NCI-H1105 treated with DMSO at 0.1 percent for 48 hours (cell line): ENCODE measurements at places on chromosomes 12 and 14.

- no peak for DNase-seq
These were observed 48.8 kb upstream of the SLC38A4 start for GRCh38 chr12:46874642-46875041.

- no peak for DNase-seq
These were observed 668.9 kb downstream of the AACS start for GRCh38 chr12:125734137-125734536.

DNA sequence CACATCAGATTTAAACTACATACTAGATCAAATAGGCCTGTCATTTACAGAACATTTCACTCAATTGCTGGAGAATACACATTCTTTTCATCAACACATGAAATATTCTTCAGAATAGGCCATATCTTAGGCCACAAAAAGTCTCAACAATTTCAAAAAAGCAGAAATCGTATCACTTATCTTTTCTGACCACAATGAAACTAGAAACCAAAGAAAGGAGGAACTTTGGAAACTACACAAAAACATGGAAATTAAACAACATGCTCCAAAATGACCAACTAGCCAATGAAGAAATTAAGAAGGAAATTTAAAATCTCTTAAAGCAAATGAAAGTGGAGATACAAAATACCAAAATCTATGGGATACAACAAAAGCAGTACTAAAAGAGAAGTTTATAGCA, 35.1 kb downstream of the PARP11 start:
- no peak for DNase-seq

- no peak for DNase-seq
These were observed 155.1 kb upstream of the PRICKLE1 start for GRCh38 chr12:42744539-42745182.

DNA sequence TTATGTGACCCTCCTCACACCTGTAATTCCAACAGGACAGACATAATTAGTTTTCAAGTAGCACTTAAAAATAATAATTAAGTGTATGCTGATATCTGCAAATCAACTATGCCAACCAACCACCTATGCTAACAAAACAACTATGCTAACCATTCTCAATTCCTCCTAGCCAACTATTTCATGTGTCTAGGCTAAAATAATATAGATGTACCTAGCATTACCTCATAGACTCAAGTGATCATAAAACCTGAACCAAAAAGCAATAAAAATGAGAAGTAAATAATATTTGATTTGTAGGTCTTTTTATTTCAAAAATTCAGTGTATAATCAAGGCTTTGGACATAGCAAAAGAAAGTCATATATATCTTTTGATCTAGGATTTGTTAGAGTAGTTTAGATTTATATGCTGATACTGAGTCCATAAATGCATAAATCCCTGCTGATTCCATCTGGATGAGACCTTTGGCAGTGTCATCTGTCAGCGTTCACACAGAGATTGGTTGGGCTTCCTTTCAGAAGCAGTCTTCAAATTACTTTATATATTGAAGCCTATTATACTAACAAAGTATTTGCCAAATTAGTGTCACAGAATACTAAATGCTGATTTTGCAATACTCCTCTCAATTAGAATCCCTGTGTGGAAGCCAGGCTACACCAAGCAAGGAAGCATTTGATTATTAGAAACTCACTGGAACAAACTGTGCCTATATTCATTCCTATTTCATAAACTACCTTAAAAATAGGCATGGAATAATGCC, 101.4 kb upstream of the PPM1H start:
- peak; percentile 6 for DNase-seq

DNA sequence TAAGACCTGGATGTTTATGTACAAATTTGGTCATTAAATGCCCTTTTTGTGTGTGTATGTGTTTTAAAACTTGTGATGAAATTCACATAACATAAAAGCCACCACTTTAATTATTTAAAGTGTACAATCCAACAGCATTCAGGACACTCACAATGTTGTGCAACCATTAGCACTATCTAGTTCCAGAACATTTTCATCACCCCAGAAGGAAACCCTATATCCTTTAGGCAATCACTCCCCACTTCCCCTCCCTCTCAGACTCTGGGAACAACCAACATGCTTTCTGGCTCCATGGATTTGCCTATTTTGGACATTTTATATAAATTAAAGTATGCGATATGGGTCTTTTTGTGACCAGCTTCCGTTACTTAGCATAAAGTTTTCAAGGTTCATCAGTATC, 124.6 kb downstream of the TTC7B start:
- no peak for DNase-seq

DNA sequence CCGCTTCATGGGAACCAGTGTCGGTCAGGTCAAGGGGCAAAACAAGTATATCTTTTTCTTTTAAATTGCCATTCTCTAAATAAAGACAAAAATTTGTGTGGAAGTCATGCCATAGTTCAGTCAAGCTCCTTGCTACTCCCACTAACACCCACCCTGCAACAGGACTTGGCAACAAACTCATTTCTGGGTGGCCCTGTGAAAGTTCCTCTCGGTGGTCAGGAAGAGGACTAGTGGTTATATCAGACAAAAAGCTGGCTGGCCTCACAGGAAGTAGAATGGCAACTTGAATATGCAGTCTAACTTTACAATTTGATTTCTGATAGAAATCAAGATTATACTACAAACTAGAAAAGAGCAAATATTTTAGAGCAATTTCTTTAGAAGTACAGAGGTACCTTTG, 11.2 kb downstream of the DHRS7 start:
- no peak for DNase-seq

- no peak for DNase-seq
These were observed 89.9 kb upstream of the CPNE8 start for GRCh38 chr12:38995249-38995648.

DNA sequence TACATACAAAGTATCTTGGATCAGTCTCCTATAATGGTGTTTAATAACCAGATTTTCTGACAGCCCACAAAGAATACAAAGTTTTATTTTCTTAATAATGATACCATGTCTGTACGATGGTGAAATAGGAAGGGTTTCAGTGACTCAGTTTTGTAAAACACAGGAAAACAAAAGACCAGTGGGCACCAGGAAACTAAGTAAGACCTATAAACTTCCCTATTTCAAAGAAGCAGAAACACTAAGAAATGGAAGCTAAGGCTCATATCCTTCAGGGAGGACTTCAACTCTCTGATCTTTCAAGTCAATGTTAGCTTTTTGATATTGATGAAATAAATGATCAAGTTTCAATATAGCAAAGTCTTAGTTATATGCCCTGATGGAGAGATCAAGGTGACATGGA, 196.0 kb downstream of the DUSP6 start:
- DNase-seq, result no peak

DNA sequence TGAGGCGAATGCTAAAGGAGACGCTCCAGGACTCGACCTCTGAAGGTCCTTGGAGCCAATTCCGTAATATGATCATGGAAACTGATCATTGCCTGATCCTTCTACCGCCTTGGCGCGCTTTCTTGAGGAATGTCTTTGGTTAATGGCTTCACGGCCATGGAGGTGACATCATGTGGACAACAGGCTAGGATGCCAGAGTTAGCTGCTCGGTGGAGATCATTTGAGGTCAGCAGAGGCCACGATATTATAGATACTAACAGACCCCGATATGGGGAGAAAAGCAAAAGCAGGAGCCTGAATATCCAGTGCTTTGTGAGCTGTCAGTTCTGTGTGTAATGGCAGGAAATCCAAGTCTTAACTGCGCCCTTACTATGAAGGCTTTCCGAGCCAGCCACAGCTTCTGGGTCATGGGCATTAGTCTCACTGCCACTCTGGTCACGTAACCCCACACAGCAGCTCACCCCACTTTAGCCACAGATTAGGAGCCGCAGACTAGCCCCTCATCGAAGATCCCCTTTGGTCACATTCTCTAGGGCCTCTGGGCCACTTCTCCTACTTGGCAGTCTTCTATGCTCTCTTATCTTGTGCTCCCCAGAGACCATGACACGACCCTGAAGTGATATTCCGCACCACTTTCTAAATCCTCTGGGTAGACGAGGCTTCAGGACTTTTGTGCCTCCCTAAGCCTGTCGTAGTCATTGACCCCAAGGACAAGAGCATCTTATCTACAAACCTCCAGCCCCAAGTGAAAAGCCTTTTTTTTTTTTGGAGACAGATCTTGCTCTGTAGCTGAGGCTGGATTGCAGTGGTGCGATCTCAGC, 724 bp upstream of the CS start:
- no peak for DNase-seq

GRCh38 chr12:79900199-79900598, 34.7 kb downstream of the PPP1R12A start:
- no peak for DNase-seq

DNA sequence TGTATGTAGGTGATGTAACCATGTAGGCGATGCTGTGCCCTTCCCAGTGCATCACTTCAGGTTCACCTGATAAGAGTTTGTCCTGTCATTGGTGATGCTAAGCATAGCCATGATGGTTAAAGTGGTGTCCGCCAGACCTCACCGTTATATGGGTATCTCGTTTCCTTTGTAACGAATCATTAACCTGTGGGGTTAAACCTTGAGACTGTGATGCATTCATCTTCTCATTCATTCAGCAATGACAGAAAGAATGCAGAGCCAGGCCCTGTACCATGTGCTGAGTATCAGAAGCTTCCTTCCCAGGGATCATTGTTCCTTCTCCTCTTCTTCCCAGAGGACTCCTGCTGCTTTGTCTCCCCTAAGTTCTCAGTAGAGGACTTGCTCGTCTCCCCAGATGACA, 84.9 kb downstream of the CCDC60 start:
- no peak for DNase-seq

DNA sequence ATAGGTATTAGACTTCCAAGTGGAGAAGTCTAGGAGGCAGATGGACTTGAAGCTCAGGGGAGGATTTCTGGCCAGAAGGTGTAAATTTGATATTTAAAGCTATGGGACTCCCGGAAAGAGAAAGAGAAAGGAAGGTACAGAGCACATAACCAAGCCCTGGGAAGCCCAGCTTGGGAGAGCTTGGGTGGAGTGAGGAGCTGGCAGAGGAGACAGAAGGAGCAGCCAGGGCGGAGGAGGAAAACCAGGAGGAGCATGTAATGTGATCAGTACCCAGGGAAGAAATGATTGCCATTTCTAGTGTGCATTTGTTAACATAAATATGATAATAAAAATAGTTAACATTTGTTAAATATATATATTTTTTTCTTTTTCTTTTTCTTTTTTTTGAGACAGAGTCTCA, 67.4 kb downstream of the KICS2 start:
- DNase-seq, result no peak

DNA sequence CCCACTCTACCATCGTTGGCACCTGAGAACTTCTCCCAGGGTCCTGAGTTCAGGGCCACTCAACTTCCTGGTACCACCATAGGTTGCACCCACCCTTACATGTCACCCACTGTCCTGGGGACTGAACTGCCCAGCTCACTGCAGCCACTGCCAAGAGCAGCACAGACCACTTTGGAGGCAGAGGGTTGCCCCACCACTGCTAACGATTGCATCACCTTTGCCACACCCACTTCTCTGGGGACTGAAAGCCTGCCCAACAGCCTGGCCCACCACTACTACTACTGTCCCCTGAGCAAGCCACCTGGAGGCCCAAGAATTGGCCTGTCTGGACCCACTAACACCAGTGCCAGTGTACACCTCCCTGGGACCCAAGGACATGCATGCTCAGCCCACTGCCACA, 27.6 kb downstream of the CACNA2D4 start:
- DNase-seq, result no peak

DNA sequence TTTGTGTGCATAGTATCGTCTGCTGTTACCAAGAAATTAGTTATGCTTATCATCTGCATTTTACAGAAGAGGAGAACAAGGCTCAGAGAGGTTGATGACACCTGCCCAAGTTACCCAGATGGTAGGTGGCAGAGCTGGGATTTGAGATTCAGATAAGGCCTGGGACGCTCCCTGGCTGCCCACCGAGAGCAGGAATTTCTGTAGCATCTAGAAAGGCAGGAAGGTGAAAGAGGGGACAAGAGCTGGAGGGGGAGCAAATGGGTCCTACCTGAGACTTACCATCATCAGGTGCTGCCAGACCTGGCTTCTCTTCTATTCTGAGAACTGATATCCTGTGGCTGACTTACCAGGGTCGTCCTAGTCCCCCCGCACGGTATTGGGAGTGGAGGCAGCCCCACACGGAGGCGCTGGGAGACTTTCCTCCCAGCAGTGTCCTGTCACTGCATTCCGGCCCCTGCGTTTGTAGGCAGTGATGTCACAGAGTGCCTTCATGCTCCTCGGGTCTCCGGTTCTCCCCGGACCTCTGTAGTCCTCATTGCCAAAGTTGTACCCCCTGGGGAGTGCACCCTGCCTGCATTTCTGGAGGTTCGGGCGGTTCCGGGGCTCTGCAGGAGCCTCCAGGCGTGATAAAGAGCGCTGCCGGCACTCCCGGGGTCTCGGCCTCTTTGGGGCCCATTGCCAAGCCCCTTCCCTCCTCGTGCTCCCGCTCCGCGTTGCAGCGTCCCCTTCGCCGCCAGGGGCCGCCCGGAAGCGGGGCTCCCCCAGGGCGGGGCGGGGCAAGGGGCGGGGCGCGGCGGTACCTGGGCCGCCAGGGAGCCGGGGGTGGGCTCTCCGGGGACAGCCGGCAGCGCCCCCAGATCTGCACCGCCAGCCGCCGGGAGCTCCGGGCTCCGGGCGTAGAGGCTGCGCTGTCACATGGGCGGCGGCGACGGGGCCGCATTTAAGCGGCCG, at the start of gene CABP1:
TSS of gene CABP1 (plus strand) at position 856 of the 951 bp plus-strand sequence. CDS start at position 916, 60 bp downstream.
- DNase-seq, result peak; percentile 59

- no peak for DNase-seq
These were observed 13.0 kb downstream of the TRMT61A start for GRCh38 chr14:103541709-103542604.

DNA sequence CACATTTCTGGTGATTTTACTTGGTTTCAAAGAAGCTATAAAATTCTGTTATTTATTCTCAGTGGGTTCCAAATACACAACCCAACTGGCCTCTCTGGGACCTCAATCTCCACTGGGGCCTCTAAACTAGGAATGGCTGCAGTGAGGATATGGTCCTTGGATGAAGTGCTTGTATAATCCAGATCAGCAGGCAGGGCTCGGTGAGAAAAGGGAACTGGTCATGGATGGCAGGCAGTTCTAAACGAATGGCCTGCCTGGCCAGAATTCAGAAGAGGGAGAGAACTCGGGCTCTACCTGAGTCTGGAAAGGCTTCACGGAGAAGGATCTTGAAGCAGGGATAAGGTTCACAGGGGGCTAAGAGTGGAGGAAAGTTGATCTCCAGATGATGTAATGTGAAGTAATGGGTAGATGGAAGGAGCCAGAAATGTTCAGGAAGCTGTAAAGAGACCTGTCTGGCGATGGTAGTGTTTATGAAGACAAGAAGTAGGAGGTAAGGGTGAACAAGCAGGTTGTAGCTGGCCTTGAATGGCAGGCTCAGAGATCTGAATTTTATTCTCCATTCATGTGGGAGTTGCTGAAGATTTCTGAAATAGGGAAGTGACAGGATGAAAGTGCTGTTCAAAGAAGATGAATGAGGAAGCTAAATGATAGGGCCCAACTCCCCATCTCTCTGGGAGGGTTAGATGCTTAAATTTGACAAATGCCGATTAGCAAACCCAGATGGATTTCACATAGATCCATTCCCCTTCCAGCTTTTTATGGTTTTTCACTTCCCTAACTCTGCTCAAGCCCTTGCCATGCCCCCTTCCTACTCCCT, 31.5 kb upstream of the ANO6 start:
- DNase-seq, result no peak

- no peak for DNase-seq
These were observed 26.2 kb upstream of the MAP1LC3B2 start for GRCh38 chr12:116532986-116533342.

- no peak for DNase-seq
These were observed 486.1 kb upstream of the FOXG1 start for GRCh38 chr14:28280530-28280929.

GRCh38 chr12:86473231-86473630, 217.0 kb upstream of the MGAT4C start:
- no peak for DNase-seq
